Placental pericyte (primary cell): ENCODE measurements at places on chromosomes 4 and X. TPM values are rescaled to one million over a fixed set of nuclear protein-coding genes. Genes with fewer than 3 reads are reported as not detected.

MEPE gene
- total RNA-seq: not detected in 2 replicates

TRMT2B gene
- 9.4 and 24.3 TPM in 2 replicates for total RNA-seq

NLGN4X gene
- 3.1 and 5.3 TPM in 2 replicates for total RNA-seq

C4orf50 gene
- total RNA-seq: not detected in 2 replicates

GPR119 gene
- total RNA-seq: not detected in 2 replicates

UCP1 gene
- total RNA-seq: not detected in 2 replicates

TMPRSS11D gene
- total RNA-seq: not detected in 2 replicates

TMPRSS11F gene
- not detected in 2 replicates for total RNA-seq

IBSP gene
- 0.14 TPM in 1 of 2 replicates, not detected in the other for total RNA-seq

ATP7A gene
- total RNA-seq: 12.0 and 20.2 TPM in 2 replicates

CT45A1 gene
- not detected in 2 replicates for total RNA-seq

LAMP2 gene
- 146 and 162 TPM in 2 replicates for total RNA-seq

AWAT2 gene
- not detected in 2 replicates for total RNA-seq
